ENCODE measurements at places on chromosomes 1 and 21.
A peak's percentile ranks its signal among the peaks of the same experiment; 100 is the strongest.

GRCh38 chr1:65703853-65704252 lies 88.8 kb upstream of the PDE4B start:
- DNase-seq: no peak

GRCh38 chr21:33849834-33850233 lies 65.8 kb downstream of the ATP5PO start:
- DNase-seq: no peak

GRCh38 chr1:10265900-10266299 lies 55.5 kb downstream of the KIF1B start:
- DNase-seq: no peak

GRCh38 chr1:149899460-149900284 lies at the start of gene BOLA1:
TSS of gene BOLA1 (plus strand) at chr1:149899568. CDS start at chr1:149900060, 492 bp downstream.
- peak; percentile 89 for DNase-seq

DNA sequence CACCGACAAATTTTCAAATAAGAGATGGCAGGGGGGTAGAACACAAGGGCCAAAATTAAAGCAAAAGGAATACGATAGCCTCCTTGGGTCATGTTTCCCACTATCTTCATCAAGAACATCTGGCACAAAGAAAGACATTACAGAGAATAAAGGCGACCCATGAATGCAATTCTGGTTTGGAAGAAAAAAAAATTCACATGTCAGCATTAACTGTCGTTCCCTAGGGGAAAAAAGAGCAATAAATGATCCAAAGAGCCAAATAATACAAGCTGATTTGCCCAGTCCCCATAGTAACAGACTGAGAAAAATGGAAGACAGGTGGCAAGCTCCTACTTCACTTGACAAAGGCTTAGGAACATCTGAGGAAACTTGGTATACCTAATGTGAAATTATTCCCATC lies 4.5 kb downstream of the STIL start:
- DNase-seq: no peak

DNA sequence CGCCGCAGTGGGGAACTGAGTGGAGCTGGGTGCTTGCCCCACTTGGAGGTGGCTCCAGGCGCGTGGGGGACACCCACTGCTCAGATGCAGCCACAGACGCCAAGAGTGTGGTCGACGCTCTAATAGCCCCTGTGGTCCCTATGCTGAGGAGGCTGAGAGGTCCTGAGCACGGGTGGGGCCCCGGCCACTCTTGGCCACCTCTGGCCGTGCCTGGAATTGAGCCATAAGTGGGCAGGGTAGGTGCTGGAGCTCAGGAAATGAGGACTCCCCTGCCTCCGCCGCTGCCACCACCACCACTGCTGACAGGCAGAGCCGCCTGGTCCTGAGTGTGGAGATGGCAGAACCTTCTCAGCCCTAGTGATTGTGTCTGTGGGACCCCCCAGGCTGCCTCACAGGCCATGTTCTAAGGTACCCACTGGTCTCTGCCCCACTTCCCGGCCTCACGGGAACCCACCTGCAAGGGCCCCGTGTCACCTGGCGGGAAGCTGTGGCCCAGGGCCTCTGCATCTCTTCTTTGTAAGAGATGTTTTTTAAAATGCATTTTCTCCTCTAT lies 34.6 kb upstream of the DIP2A start:
- no peak for DNase-seq

- peak; percentile 67 for DNase-seq
Measured at GRCh38 chr1:112172294-112172882, 182.9 kb upstream of the KCND3 start.

DNA sequence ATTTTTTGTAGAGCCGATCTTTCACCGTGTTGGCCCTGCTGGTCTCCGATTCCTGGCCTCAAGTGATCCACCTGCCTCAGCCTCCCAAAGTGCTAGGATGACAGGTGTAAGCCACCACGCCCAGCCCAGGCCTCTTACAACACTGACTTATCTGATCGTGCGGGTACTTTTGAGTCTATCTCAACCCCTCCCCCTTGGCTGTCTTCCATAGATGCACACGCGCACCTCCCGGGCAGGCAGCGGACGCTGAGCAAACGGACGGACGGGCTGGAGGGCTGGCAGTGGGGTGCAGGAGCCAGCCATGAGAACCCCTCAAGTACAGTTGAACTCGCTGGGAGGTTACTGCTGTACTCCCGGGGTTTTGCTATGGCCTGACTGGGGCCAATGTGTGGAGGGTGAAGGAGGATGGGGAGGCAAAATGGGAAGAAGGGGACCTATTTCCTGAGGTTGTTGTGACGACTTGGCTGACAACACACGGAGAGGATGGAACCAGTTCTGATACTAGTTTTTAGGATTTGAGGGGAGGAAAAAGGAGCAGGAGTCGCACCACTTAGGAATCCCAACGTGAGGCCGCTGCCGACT lies 959 bp downstream of the CD58 start:
- DNase-seq: no peak

All from foreskin fibroblast (primary cell).